ENCODE measurements at places on chromosomes 1 and 21.
A peak's percentile ranks its signal among the peaks of the same experiment; 100 is the strongest.

DNA sequence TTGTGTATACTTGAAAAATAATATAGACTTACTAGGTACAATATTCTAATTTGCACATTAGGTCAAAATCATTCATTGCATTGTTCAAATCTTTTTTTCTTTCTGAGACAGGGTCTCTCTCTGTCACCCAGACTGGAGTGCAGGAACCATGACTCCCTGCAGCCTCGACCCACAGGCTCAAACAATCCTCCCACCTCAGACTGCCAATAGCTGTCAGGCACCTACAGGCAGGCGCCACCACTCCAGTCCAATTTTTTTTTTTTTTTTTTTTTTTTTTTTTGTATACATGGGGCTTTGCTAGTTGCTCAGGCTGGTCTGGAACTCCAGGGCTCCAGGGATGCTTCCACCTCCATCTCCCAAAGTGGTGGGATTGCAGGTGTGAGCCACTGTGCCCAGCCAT is 656.9 kb downstream of the KCNT2 start:
- DNase-seq = no peak

DNA sequence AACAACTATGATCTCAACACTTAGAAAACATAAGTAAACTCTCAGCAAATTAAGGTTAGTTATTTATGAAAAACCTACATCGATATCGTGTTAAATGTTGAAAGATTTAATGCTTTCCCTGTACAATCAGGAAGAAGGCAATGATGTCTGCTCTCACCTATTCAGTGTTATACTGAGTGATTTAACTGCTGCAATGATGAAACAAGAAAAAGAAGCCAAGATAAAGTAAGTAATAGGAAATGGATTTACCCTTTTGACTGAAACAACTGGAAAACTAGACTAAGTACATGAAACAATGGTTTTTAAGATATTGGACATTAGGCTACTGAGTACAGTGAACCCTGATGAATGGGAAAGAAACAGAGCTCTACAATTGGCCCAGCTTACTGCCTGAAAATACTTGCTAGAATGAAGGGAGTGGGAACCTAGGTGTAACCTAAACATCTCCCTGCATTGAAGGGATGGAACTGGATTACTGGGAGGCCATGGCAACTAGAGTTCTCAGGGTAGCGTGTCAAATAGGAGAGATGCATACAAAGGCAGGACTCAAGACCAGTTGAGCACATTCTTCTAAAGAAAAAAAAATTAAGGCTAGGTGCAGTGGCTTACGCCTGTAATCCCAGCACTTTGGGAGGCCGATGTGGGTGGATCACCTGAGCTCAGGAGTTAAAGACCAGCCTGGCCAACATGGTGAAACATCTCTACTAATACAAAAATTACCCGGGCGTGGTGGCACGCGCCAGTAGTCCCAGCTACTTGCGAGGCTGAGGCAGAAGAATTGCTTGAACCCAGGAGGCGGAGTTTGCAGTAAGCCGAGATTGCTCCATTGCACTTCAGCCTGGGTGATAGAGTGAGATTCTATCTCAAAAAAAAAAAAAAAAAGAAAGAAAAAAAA is 37.3 kb downstream of the SNRPE start:
- no peak for DNase-seq

DNA sequence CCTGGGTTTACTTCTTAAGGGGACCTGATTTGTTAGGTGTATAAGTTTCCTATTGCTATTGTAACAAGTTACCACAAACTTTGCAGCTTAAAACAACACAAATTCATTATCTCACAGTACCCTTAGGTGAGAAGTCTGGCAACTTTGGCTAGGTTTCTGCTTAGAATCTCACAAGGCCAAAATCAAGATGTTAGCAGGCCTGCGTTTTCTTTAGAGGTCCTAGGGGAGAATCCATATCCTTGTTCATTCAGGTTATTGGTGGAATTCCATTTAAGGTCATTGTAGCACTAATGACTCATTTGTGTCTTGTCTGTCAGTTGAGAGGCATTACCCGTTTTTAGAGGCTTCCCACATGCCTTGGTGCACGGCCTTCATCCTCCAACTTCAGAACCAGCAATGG is 8.2 kb upstream of the SH2D1B start:
- no peak for DNase-seq

- DNase-seq = no peak
These were observed 41.6 kb downstream of the AK4 start for GRCh38 chr1:65189576-65190115.

GRCh38 chr1:43564551-43565348 is 34.1 kb downstream of the PTPRF start:
- DNase-seq = no peak

GRCh38 chr1:156920233-156921052 is at the start of gene LRRC71:
TSS of gene LRRC71 (plus strand) at chr1:156920632. CDS start at chr1:156920804, 172 bp downstream.
- no peak for DNase-seq

DNA sequence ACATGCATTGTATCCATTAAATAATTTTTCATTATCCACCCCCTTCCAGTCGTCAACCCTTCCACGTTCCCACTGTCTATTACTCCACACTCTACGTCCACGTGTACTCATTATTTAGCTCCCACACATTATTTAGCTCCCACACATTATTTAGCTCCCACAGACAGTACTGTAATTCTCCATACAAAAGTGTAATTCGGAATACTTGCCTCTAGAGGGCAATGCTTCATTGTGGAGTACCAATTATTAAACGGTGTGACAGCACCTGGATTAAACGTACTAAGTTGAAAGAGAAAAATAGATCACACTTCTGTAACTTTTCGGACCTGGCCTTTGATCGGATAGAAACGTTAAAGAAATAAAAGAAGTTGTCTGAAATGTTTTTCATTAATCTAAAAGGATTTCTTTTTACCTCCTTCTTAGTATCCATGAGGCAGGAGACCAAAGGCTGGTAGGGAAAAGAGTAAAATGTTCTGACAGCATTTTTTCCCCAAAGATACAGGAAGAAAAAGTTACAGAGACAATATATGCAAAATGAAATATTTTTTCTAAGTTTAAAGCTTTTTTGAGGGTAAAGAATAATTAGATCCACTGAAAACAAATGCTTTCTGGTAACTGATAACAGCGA is 99.2 kb downstream of the LHX8 start:
- peak; percentile 19 for DNase-seq

DNA sequence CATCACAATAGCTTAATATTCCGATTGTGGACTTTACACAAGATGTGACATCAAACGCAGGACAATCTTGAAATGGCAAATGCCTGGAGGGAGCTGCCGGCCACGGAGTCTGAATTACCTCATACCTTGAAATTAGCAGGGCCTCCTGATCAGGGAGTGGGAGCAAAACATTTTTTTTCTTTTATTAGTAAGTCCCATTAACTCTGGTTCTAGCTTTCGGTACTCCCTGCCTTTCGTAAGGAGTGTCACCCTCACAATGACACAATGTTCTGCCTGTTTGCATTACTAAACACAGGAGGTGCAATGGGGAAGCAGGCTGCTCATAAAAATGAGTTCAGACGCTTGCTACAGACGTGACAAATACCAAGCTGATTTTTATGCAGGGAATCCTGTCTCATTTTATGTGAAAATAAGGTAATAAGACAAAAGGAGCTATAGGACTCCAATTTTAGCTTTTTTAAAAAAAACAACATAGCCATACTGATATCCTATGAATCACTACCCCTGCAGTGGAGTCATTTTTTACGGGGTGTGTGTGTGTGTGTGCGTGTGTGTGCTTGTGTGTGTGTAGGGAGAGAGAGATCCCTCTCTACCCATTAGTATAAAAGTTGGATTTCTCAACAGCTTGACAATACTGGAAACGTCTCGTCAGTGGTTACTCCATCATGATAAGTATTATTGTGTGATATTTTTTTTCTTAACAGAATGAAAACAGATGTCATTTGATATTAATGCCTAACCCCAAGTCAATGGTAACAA is 205.1 kb upstream of the RUNX1 start:
- no peak for DNase-seq

GRCh38 chr21:42357307-42357706 is 6.5 kb upstream of the TFF2 start:
- no peak for DNase-seq

DNA sequence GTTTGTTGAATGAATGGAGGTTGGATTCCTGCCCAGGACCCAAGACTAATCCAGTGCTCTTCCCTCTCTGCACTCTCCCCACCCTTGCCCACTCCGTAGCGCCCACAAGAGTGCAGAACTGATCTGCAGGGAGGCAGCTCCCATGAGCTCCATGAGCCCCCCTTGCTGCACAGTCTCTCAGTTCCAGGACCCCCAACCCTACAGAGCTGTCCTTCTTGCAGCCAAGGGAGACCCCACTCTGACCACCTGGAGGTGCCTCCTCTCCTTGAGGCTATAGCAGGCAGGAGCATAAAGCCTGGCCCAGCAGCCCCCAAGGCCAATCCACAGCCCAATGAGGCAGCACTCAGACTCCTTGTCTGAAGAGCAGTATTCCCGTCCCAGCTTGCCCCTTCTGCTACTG is 209.2 kb upstream of the ZC3H12A start:
- DNase-seq = no peak

DNA sequence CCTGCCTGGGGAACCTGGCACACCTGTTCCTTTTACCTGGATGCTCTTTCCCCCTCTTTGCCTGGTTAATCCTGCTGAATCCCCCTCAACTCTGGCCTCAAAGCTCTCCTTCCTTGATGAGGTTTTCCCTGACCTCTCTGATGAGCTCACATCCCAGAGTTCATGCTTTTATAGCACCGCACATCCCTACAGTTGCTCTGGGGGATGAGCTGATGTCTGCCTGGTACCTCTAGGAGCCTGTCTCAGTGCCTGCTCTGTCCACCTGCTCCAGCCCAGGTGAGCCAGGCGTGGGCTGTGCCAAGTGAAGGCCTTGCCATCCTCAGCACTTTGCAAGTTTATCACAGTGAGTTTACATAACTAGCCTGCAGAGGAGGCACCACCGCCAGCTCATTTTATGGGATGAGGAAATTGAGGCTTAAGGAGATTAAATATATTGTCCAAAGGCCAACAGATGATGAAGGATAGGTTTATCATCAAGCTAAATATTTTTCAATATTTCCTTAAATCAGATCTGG is 58.6 kb upstream of the TMPRSS2 start:
- DNase-seq = no peak

DNA sequence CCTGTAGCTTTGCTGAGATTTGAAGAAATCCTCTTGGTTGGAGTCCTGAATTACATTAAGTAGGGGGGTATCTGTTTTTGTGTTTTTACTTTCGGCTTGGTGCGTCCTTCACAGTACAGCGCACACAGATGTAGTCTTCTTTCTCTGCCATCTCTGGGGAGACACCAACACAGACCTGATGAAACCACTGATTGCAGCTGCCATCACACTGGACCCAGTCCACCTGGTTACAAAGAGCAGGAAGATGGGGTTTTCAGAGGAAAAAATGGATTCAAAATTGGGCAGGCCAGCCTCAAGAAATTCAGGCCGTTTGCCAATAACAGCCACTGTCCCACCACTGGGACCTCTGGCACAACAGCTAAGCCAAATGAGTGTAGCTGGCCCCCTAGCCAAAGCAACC is 18.7 kb upstream of the SYT2 start:
- DNase-seq = no peak

DNA sequence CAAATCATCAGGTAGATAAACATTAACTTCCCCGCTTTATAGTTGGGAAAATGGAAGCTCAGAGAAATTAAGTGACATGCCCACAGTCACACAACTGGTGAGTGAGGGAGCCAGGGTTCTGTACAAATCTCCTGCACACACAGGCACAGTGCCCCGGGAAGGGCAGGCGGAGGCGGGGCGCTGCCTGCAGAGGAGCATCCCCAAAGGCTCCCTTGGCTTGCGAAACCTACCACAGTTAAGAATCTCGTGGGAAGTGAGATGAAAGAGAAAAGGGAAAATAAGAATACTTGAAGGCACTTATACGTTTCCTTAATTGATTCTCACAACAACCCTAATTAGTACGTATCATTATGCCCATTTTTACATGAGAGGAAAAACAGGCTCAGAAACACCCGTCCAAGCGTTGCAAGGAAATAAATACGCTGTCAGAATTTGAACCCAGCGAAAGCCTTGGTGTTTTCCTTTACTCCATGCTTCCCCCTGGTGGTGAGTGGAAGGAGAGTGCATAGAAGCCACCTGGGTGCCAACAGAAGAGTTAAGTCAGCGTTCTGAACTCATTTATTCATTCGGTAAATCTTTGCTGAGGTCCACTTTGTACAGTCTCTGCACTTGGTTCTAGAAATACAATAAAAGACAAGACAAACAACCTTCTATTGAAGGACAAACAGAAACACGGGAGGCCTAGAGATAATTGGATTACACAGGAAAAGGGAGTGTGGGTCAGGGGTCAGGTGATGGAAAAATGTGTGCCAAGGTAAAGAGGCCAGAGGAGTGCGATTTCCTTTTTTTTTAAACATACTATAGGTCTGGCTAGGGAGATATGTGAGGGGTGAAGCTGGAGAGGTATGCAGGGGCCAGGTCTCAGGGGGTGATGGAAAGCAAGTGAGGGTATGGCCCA is 28.4 kb downstream of the ACP6 start:
- peak; percentile 9 for DNase-seq

DNA sequence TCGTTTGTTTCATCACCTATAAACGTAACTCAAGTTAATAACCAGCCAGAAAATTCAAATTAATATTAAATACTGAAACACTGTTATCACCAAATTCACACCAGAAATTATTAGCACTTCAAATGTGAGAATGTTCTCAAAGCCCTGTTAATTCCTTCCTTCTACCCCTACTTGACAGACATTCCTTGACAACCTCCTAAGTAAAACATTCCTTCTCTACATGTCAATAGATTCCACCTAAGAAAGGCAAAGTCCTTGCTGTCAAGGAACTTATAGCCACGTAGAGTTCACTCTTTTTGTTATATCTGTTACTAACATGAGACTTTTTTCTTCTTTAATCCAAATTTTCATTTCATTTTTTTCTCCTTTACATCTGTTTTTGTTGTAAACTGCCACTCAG is 441.5 kb downstream of the SMYD3 start:
- DNase-seq = no peak

All from HS-5 (cell line).